CD4-positive, alpha-beta T cell treated with Interleukin-2 at 100 ng/mL for 4 hours (primary cell): ENCODE measurements at places on chromosomes 2 and 18.

DNA sequence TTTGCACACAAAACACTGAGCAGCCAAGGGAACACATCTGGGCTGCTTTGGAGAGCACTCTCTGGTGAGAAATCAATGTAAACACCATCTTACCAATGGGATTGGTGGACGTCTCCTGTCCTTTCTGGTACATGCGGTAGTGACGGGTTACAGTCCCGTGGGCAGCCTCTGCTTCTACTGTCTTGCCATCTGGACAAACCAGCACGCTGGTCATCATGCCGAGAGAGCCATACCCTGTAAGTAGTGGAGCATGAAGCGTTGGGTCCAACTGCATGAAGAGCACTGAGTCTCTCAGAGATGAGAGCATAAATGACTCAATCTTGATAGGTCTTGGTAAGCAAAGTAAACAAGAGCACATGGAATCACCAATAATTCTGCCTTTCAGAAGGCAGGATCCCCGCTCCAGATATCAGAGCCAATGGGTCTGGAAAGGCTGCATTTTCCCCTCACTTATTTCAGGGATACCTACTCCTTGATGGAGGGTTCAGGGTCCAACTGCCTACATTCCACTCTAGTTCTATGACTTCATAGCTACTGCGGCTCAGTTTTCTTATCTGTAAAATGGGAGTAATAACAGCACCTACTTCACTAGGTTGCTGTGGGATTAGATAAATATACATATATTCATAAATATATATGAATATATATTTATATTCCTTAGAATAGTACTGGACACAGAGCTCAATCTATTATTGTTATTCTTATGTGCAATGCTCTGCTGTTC lies 14.9 kb downstream of the IDH1 start:
- no peak for DNase-seq

GRCh38 chr2:65396348-65397026 lies 35.9 kb downstream of the SPRED2 start:
- no peak for DNase-seq

DNA sequence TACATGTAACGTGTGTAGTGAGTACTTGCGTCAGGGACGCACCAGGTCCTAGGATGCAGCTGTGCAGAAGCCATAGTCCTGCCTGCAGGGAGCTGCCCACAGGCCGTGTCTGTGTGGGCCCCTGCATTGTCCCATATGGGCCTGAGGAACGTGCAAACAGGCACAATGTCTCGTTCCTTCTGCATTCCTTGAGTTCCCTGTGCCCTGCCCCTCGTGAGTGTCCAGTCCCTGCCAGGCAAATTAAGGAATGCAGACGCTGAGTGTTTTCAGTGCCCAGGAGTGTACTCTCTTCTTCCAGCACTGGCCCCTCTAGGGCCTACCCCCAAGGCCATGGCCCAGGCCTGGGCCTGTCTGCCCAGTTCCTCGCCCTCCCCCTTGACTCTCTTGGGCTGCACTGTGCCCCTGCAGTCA lies 61.8 kb downstream of the FAM168B start:
- DNase-seq: no peak

- no peak for DNase-seq
These were observed 18.1 kb downstream of the RAB31 start for GRCh38 chr18:9726175-9726574.

GRCh38 chr2:64655873-64656272 lies 2.2 kb upstream of the SERTAD2 start:
- no peak for DNase-seq

DNA sequence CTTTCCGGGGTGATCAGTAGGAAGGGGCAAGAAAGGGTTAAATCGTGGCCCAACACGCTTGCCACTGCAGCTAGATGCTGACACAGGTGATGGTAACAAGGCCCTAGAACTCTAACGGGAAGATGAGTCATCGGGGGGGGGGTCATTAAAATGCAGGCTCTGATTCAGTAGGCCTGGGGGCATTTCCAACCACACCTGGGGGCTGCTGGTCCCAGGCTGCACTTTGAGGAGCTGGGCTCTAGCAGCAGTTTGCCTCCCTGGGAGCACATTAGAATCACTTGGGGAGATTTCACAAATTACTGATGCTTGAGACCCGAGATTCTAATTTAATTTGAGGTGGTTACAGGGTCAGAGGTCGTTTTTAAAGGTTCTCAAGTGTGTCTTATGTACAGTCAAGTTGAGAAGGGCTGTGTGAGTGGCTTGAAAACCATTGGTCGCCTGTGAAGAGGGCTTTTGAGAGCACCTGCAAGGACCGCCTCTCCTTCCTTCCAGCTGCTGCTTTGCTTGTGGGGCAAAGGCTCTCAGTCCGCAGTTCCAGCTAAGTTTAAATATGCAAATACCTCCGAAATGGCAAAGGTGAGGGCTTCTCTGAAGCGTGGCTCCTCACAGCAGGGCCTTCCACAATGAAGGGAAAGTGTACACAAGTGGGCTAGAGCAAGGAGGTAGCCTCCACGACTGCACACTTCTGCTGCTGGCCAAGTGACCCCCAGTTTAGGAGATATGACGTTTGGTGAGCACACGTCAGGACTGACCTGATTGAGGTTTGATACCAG lies 128.0 kb upstream of the MSH6 start:
- no peak for DNase-seq

DNA sequence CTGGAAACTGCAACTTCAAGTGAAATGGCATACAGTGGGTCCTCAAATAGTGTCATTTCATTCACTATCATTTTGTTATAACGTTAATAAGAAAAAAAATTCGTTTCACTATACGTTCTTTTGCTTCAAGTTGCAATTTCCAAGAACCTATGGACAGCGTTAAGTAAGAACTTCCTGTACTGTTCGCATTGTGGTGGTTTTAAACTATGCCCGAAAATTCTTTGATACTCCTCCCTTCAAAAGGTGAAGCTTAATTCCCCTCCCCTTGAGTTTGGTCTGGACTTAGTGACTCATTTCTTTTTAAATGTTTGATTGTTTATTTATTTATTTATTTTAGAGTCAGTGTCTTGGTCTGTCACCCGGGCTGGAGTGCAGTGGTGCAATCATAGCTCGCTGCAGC lies 20.7 kb downstream of the GNLY start:
- DNase-seq: no peak

DNA sequence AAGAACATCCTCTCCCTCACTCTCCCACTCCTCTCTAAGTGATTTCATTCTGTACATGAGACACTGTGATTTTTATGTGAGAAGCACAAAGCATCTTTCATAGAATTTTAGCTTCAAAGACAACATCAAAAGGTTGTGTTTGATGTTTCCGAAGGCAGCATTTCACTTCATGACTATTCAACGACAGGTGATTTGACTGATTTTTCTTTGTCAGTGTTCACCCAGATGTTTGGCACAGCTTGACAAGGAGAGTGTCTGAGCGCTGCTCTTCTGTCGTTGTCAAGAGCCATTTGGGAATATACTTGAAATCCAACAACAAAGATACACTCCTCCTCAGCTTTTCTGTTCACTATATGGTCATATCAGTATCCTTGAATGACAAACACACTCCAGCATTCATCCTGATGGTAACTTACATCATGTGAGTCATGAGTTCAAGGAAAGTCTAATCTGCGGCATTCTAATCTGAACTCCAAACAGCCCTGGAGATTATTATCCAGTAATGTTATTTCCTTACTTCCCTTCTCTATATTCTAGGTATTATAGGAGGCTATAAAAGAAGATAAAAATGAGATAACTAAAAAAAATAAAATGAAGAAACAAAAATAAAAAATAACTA lies 45.9 kb upstream of the ST6GAL2 start:
- DNase-seq: no peak

GRCh38 chr18:23422751-23423418 lies 30.2 kb upstream of the RIOK3 start:
- DNase-seq: peak; percentile 29

GRCh38 chr2:7014174-7014640 lies 97.0 kb downstream of the RNF144A start:
- DNase-seq: peak; percentile 47

DNA sequence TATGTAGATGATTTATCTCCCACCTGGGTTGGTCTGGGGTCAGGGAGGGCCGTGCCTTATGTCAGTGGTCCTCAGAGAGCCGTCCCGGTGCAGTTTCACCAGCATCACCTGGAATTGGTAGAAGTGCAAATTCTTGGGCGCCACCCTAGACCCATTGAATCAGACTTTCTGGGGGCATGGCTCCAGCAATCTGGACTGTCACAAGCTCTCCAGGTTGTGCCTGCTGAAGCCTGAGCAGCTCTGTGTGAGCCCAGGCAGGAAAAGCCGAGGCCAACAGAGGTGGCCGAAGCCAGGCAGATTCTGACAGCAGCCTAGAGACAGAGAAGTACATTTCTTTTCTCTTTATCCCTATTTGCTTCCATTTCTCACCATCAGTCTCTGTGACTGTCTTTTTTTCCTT lies 98.4 kb upstream of the SEC11C start:
- no peak for DNase-seq

GRCh38 chr18:24398540-24398939 lies 916 bp upstream of the OSBPL1A start:
- DNase-seq: no peak

DNA sequence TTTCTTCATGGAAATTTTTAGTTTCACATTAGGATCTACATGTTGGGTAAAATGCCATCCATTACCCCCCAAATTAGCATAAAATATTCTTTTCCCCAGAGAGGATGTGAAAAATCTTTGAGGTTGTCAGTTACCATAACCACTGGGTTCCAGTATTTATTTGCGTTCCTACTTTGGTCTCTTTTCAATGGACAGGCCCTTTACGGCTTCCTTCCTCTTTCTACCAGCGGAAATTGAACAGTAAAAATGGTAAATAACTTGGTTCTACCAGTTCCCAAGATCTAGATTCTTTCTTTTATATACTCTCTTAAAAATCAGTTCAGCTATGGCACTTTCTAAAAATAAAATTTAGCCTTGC lies 169.2 kb upstream of the APCDD1 start:
- peak; percentile 0 for DNase-seq

- no peak for DNase-seq
These were observed 241.7 kb upstream of the DOK6 start for GRCh38 chr18:69158944-69159343.

GRCh38 chr2:85278361-85278760 lies 49.4 kb downstream of the TGOLN2 start:
- DNase-seq: no peak

- DNase-seq: no peak
These were observed 240.3 kb downstream of the MYCN start for GRCh38 chr2:16180631-16181030.
